SK-MEL-5 (cell line): ENCODE measurements at places on chromosomes 3 and 15.

- no peak for DNase-seq
These were observed 542.7 kb upstream of the MDFIC2 start for GRCh38 chr3:70855149-70855548.

- no peak for DNase-seq
These were observed 31.7 kb upstream of the MAP4 start for GRCh38 chr3:48047841-48048464.

- DNase-seq, result peak; percentile 89
These were observed 58.6 kb upstream of the TSC22D2 start for GRCh38 chr3:150349314-150350097.

DNA sequence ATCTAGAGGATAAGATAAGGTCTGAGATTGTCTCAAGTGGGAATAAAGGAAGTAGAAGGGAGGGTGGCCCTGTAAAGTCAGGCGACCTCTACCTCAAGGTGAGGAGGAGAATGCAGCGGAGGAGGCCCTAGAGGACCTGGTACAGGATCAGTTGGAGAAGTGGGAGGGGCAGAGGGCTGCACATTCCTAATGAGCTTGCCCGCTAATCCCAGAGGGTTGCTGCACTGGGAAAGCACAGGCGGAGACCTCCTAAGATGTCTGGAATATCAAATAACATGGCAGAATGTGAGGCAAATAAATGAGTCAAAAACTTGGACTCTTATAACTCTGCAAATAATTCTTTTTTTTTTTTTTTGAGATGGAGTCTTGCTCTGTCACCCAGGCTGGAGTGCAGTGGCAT is 30.2 kb upstream of the VPS8 start:
- DNase-seq, result no peak
